NCI-H510A treated with DMSO at 0.1 percent for 48 hours (cell line): ENCODE measurements at places on chromosomes 7 and 10.

DNA sequence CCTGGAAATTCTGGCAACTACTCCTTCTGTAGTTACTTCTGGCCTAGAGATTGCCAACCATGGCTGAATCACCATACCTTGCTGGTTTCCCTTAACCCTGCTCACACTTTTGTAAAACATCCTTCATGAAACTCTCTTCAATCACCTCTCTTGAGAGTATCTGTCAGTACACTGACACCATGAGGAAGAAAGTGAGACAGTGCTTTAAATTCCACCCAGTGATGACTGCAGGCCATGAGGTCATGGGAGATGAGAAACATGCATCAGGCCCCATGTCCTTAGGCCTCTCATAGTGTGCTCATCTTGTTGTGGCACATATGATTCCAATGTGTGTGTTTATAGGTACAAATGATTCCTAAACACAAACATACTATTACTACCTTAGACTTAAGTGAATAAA is 24.6 kb upstream of the NAMPT start:
- no peak for DNase-seq

GRCh38 chr10:48535416-48536155 is 69.3 kb downstream of the ARHGAP22 start:
- DNase-seq = no peak

GRCh38 chr7:101884671-101885596 is 67.5 kb downstream of the CUX1 start:
- DNase-seq = no peak

DNA sequence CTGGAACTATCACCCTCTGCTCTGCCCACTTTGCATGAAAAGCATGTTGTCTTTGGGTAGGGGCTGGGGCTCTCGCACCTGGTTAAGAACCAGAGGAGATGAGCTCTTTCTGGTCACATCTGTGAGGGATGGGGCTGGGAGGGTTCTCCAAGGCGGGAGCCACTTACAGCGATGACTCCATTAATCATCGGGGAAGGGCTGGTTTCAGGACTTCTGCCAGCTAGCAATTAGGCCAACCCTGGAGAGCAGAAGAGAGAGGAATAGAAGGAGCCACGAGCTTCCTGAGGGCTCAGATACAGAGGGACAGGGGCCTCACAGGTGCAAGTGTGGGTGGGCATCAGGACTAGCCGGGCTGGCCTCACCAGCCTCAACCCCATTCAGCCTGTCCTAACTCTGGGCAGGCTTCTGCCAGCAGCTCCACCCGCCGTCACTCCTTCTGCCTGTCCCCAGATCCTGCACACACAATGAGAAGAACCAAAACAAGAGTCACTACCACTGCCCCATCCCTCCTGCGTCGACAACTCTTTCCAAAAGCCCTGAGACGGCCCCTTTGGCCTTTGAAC is 8.4 kb downstream of the AQP1 start:
- DNase-seq = no peak
